Lower lobe of right lung (tissue), 2 donors: ENCODE measurements at places on chromosomes 1 and 21. TPM values are rescaled to one million over a fixed set of nuclear protein-coding genes. Genes with fewer than 3 reads are reported as not detected.

DNA sequence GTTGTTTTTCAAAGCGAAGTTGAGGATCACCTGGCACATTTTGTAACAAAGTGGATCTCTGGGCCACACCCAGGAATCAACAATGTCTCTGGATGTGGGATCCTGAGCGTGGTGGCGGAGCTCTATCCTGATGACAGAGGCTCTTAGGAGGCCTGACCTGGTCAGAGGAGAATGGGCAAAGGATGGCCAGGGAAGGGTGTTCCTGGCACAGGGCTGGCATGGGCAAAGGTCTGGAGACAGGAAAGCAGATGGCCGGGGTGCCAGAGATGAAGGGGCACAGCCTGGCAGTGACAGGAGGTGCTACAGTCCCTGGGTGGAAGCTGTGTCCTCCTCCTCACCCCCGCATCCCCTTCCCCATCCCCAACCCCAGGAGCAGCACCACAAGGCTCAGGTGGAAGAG lies 20.0 kb upstream of the MFN2 start:
- DNase-seq, result no peak

- no peak for DNase-seq
These were observed 95.0 kb upstream of the PPP2R5A start for GRCh38 chr1:212190169-212190568.

DNA sequence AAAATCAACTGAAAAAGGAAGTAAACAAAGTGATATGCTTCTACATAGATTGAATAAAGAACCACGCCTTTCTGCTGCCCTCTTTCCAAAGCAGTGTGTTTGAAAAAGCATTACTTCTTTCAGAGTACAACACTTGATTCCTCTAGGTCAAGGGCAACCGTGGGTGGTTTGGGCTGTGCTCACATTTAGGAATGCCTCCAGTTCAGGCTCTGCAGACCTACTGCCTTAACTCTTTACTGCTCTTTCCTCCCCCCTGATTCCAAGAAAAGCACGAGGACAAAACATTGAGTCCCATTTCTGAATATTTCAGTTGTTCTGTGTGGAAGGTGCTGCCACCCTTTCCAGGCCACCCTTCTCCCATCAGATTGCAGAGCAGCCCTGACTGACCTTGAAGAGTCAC lies 45.2 kb downstream of the ADAMTS1 start:
- DNase-seq, result no peak

DNA sequence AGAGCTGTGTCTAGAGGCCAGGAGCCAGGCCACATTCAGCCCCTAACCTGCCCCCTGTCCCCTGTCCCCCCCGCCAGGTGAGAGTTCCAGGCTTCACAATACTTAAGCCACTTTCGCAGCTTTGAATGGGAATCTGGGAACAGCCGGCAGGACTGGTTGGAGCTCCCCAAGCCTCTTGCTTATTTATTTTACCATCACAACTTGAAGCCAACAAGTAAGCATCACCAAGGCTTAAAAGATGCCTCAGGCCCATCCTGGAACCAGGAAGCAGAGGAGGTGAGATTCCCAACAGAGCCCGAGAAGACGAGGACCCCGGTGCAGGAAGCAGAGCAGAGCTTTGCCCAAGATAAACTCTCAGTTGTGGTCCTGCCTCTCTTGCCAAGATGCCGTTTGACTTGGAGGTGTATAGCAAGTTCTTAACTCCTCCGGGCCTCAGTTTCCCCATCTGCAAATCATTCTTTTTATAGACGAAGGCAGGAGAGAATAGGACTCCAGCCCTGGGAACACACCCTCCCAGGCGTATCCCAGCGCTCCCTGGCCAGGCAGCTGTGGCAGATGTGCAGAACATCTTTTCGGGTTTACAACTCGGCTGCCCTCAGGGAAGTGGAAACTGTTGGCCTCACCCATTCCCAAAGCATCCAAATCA lies 66.8 kb upstream of the SLC25A33 start:
- DNase-seq, result no peak

- DNase-seq, result no peak
These were observed 19.7 kb downstream of the LRRC7 start for GRCh38 chr1:69587391-69587790.

DNA sequence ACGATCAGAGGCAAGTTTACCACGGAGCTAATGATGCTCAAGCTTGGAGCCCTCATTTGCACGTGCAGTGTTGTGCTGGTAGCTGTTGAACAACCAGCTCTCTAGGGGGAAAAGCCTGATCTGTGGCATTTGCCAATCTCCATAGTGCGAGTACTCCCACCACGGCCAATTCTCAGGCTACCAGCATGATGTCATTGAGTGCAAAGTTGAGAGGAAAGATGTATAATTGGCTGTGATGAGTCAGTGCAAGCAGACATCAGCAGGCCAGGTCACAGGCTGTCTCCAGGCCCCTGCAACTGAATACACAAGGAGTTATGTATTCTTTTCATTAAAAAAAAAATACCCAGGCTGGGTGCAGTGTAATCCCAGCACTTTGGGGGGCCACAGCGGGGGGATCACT lies 233.1 kb upstream of the VAMP3 start:
- no peak for DNase-seq

GRCh38 chr1:30837653-30838052 lies 70.9 kb downstream of the SDC3 start:
- no peak for DNase-seq

- DNase-seq, result no peak
These were observed 12.6 kb upstream of the RSPO1 start for GRCh38 chr1:37647281-37647680.

DNA sequence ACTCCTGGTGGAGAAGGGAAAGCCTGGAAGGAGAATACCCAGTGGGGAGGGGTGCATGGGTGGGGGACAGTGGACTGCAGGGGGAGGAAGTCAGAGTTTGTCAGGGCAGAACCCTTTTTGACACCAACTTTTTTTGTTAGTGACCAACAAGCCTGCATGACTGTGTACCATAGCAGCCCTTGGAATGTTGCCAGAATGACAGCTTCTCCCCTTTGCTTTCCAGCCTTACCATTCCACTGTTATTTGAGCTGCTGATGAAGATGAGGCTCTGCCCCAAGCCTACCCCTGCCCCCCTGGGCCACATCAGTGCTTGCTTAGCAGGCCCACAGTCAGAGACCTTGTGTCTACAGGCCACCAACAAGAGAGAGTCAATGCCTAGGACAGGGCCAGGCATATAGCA lies 341.2 kb downstream of the HHAT start:
- no peak for DNase-seq

DNA sequence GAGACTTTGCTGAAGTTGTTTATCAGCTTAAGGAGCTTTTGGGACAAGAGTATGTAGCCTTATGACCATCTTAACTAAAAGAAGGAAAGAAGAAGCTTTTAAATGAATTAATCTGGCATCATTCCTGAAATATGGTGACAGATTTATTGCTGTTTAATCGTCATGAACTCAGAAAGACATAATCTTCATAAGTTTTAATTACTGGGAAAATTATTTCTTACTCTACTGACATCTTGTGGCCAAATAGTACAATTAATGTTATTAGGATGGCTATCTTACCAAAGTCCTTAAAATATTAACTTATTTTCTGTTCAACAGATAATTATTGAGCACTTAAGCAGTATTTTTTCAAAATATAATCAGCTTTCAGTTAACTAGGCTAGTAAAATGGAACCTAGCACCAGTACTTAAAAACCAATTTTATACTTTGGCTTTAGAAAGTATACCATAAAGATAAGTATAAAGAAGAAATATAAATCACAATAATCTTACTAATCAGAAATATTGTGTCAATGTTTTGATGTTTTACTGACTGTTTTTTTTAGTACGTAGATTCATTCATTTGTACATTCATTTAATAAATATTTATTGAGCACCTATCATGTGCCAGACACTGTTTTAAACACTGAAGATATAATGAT lies 34.7 kb upstream of the GPR25 start:
- no peak for DNase-seq

- no peak for DNase-seq
These were observed 575.7 kb upstream of the ZP4 start for GRCh38 chr1:238466459-238466858.

DNA sequence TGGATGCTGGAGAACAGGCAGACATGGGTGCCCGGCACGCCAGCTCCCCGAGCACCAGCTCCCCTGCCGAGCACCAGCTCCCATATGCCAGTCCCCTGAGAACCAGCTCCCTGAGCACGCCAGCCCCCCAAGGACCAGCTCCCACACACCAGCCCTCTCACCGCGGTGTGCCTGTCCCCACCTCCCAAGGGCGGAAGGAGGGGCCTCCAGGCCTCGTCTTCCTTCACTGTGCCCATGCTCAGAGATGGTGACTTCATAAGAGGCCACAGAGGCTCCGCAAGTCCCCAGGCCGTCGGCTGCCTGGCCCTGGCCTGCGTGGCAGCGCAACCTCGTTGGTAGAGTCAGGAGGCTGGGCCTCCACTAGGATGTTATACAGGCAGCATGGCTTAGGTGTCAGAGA lies 69.1 kb downstream of the AGPAT3 start:
- no peak for DNase-seq

DNA sequence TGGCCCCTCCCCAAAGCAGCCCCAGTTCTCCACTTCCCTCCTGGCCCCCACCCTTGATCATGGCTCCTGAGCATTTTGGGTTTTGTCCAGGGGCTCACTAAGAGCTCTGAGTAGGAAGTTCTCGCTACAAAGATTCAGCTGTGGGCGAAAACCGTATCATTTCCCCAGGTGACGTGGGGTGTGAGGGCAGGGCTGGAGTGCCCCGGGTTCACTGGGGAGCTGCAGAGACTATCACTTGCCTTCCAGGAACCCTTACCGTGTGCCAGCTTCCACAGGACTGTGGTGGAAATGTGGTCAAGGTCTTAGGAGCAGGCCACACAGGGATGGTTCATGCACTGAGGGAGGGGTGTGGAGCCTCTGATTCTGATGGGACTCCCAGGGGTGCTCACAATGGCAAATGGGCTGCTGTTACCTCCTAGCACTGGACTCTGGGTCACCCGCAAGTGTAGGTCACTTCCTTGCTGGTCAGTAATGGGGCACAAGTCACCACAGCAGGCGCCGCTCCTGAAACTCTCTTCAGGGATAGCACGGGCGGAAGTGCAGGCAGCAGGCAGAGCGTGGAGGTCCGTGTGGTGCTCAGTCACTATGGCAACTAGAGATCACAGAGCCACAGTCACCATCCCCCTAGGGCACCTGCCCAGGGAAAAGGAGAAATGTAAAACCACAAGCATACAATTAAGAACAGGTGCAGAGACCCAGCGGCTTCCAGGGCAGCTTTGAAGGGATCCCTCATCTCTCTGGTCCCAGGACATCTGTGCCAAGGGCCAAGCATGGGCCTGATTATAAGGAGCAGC lies 35.4 kb downstream of the RSPH1 start:
- no peak for DNase-seq

DNA sequence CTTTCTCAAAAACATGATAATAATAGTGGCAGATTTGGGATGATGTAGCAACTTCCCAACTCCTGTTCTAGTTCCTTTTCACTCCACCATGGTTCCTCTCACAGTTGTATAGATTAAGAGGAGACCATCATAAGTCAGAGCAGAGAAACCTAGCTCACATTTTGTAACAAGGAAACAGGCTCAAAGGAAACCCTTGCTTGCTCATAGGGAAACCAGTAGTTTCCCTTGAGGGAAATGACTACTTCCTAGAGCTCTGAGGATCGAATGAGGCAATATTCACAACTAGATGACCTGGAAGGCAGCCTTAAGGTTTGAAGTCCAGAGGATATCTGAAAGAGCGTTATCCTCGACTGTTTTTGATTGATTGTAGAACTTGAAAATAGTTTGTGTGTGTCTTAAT lies 76.1 kb upstream of the C8B start:
- no peak for DNase-seq

GRCh38 chr1:170993151-170993550 lies 57.8 kb downstream of the MROH9 start:
- DNase-seq, result no peak

DNA sequence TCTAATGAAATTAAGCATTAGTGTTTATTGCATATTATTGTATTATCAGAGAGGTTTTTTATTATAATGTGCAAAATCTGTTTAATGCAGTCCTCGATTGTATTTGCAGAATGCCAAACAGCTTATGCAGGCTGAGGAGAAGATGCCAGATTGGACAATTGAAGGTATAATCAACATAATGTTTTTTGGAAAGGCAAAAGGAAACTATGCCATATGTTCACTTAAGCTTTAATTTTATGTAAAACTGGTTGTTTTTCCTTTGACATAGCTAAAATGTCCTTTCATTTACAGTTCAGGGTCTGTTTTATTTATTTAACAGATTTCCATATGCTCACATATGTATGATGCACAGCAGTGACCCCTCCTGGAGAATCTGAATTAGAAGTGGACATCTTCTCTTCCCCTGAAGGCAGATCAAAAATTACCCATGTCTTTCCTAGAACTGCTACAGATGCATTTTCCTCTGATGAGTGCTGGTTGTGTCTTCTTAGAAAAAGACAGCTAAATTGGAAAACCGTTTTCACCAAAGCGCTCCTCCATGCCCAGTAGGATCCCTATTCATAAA lies 143.5 kb upstream of the USH2A start:
- no peak for DNase-seq

DNA sequence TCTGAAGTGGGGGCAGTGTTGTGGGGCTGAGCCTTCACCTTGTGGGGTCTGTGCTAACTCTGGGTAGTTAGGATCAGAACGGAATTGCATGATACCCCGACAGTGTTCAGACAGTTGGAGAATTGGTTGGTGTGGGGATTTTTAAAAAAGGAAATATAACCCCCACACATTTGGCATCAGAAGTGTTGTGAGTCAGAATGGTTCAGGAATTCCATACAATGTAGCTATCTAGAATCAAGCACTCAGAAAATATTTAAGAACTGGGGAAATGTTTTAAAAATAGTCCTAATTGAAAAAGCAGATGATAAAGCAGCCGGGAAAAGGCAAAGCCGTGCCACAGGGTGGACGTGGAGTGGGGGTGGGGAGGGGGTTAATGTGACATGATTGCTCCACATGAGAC lies 6.5 kb upstream of the S100A7 start:
- no peak for DNase-seq

DNA sequence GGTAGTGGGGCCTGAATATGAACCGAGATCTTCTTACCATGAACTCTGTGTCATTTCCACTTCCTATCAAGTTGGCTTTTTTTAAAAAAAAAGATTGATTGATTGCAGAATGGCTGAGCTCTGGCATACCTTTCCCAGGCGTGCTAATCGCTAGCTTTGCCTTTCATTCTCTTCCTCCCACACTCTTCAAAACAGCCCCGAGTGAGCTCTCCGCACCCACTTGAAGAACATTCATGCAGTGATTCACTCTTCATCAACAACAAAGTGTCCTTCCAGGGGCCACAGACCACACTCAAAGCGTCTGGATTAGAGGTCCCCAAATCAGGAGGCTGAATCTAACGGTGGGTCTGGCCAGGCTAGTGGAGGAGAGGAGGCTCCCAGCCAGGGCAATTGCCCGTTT lies 96.3 kb upstream of the GALNT2 start:
- no peak for DNase-seq

Gene OLIG2
- not detected for total RNA-seq

Gene SH2D1B
- total RNA-seq, result 1.9 TPM

Gene FMO1
- total RNA-seq, result 2.4 TPM

Gene LYPD8
- total RNA-seq, result not detected

Gene GJB5
- total RNA-seq, result not detected
